H7 (cell line): ENCODE measurements at places on chromosomes 12 and 14.
A peak's percentile ranks its signal among the peaks of the same experiment; 100 is the strongest.

DNA sequence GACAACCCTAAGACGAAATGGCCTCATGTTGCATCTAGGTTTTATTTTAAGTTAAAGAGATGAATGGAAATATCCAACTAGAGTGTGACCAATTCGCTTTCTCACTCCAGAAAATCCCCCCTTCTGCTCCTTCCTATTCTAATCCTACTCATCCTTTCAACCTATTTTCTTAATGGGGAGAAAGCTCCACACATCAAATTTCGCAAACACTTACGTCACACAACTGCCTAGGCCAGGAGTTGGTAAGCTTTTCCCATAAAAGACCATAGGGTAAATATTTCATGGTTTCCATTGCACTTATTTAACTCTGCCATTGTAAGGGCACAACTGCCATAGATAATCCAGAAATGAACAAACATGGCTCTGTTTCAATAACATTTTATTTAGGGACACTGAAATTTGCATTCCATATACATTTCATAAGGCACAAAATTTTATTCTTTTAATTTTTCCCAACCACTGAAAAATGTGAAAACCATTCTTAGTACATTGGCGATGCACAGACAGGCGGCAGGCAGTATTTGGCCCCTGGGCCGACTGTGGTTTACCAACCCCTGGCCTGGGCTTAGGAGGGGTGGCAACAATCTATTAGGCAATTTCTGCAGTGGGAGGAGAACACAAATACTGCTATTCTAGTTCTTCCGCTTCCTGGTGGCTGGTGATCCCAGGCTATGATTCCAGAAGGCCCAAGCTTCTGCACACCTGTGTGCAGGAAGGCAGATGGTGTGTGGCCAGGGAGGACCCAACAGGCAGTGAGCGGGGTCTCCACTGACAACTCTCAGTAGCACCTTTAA, 67.2 kb upstream of the FOXN3 start:
- DNase-seq: no peak

GRCh38 chr12:76108356-76108755, 23.9 kb upstream of the NAP1L1 start:
- DNase-seq: no peak

GRCh38 chr12:45439039-45439438, 223.1 kb downstream of the ANO6 start:
- no peak for DNase-seq

- DNase-seq: peak; percentile 17
Observed at GRCh38 chr14:58098507-58098906, 53.5 kb downstream of the ARMH4 start.

DNA sequence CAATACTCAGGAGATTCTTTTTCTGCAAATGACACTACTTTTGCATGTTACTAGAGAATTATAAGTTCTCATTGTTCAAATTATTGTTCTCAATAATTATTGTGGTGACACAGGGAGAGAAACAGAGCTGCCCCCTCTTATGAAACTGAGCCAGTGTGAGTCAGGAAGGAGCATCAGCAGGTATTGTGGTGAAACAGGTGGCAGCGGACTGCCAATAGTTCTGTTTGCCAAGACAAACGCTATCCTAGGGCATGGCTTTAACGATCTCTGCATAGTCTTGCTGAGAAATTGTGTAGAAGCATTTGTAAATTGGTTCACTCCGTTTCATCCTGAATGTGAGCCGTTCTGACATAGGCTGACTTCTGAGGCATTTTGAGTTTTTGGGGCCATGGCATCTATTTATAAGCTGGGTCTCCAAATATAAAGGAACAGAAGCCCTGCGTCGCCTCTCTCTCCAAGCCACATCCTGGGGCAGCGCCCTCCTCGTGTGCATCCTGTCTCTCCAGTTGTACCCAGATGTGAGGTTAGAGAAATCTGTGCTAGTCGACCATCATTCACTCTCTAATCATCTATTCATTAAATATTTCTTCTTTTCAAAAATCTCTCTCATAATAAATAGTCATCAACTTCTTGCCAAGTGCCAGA, 15.8 kb upstream of the PPP4R4 start:
- DNase-seq: no peak

DNA sequence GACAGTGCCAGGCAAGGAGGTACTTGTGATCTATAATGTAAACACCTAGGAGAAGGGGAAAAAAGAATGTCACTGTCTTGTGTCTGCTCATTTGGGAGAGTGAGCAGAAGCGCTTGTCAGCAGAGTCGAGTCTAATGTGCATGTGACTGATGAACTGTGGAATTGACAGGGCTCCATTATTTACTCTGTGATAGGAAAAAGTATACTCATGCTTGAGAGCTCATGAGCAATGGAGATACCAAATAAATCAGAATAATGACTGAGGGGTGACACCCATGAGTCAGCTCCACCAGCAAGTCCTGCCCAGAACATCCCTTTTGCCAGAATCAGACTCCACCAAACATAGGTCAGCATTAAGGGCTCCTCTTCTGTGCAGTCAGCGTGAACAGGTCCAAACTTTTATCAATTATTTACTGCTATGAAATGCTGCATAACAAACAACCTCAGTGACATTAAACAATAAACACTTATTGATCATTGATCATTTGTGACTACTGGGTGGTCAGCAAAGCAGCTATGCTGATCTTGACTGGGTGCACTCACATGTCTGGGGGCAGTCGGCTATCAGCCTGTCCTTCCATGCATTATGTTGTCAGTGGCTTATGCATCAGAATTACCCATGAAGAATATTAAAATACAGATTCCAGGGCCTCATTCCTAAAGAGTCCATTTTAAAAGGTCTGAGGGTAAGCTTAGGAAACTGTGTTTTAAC, 29.2 kb upstream of the WSCD2 start:
- no peak for DNase-seq

DNA sequence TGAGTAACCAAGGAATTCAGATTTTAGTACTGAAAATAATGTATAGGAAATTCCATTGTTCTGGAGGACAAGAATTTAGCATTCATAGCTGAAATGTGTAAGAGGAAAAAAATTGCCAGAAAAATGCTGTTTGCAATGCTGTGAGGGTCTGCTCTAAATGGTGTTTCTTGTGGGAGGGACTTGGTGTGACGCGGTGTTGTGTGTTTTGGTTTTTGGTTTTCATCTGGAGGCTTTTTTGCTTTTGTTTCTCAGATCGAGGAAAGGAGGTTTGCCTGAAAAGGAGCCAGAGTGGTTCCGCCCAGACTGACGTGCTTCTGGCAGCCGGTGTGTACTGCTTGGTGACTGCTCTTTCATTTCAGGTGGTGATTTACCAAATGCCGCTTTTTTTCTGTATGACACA, 211.8 kb upstream of the HMGA2 start:
- no peak for DNase-seq

GRCh38 chr12:94435511-94435927, 24.1 kb downstream of the CEP83 start:
- DNase-seq: no peak
